ENCODE measurements at places on chromosomes 11 and 22.

DNA sequence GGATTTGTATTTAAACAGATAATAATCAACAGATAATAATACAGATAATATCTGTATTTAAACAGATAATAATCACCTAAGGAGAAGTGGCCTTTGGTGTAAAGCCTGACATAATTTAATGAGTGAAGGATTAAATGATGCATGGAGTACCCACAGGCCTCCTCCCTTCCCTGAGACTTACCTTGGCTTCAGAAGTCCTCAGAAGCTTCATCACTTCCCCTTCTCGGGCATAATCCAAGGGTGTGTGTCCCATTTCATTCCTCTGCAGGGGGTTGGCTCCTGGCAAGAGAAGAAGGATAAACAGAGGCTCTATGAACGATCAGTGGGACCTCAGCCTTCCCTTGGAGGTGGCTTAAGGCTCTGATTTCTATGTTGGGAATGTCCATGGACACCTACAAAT lies 85.5 kb upstream of the PHOX2A start:
- DNase-seq = no peak

GRCh38 chr11:69452206-69452987 lies 29.1 kb upstream of the LINC01488 start:
- no peak for DNase-seq

DNA sequence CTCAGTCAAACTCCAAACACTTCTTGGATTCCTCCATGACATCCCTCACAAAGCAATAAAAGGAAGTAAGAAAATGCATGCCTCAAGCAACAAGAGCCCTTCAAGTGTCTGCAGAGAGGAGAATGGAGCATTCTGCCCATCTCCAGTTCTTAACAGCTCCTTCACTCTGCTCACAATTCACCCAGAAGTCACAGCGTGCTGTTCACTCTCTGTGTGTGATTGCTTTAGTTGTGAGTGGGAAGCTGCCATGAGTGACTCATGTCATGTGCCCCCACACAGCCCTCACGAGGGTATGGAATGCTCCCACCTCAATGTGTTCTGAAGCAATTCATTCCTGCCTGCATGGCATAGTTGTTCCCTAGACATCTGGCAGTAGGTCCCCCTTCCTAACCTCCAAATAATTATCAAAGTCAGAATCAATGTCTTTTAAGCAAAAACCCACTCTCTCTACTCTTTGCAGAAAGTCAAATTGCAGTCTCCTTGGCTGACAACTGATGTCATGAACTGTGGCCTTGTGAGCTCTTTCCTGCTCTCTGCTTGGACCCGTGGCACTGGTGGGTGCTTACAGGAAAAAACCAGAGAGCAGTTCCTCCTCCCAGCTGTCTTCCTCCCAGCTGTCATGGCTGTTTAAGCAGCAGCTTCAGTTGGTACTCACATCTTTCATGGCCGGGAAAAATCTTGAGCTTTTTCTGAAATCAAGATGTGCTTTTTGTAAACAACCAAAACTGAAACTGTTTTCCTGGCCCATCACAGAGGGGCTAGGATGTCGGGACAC lies 112.1 kb upstream of the SPON1 start:
- no peak for DNase-seq

GRCh38 chr11:132993991-132994502 lies 538.3 kb downstream of the OPCML start:
- DNase-seq = no peak

DNA sequence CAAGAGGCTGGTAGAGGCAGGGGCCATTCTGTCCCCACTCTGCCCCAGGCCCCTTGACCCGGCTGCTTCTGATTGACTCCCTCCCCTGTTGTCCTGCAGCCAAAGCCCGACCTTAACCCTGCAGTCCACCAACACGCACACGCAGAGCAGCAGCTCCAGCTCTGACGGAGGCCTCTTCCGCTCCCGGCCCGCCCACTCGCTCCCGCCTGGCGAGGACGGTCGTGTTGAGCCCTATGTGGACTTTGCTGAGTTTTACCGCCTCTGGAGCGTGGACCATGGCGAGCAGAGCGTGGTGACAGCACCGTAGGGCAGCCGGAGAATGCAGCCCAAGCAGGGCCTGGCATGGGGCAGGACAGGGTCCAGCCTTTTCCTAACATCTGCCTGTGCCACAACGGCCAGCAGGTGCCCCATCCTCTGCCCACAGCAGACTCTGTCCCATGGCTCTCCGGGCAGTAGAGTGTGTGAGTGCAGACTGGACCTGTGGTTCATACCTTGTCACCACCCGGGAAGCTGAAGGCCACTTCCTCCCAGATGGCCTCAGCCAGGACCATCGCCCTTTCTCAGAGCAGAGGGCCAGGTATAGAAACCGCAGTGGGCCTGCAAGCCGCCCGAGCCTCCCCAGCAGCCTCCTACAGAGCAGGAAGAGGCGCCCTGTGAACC lies 26.8 kb upstream of the MGAT3 start:
- DNase-seq = no peak

DNA sequence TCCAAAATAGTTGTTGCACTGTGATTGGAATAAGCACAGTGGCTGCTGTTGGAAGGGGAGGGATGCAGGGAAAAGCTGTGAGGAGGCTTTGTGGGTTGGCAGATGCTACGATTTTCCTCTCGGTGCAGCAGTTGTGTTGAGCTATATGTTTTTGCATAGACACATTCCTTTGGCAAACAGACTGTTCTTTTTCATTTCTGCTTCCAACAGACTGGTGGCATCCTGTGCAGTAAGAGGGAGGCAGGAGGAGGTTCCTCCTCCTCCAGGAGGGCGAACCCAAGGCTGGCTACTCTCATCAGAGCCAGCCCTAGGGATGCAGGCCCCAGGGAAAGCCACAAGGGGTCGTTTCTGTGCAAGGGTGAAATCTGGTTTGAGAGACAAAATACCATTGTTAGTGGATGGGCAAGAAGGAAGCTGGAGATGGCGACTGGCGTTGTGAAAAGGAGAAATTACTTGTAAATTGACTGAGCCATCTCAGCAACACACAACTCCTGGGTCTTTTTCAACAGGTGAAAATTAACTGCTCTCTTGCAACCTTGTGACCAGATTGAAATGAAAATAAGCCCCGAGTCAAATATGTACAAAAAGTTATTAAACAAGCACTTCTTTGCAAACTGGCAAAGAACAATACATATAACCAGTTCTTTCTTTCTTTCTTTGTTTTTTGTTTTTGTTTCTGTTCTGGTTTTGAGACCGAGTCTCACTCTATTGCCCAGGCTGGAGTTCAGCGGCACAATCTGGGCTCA lies 26.5 kb upstream of the UBASH3B start:
- DNase-seq = no peak

DNA sequence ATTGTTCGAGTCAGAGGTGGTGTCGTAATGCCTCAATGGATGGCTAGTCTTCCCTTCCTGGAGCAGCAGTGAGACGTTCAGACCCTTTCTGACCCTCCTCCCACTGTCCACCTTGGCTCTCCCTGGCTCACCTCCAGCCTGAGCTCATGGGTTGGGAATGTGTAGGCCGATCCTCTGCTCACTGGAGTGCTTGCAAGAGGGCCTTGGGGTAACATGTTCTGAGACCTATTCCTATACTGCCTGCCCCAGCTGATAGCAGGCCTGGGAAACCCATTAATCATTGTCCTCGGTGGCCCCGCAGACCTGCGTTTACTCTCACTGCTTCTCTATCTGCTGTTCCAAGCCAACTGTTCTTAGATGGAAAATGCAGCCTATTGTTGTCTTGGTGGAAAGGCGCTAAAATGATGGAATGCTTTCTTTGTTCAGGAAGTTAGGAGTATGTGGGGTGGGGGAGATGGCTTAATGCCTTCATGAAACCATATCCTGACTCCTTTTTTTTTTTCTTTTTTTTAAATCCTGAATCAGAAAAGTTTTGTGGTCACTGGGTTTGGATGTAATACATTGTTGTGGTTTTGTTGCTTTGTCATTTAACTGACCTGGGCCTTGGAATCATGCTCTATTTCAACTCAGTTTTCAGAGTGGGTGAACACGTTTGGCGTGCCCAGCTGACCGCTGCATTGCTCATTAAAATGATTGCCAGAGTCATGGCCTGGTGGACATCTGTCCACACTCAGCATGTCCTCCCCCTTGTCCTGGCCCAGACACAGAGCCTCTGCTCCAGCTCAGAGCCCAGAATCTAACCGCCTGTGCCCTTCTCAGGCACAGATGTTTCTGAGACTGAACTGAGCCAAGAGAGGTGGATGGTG lies 72.5 kb downstream of the MICAL2 start:
- DNase-seq = peak; percentile 98

DNA sequence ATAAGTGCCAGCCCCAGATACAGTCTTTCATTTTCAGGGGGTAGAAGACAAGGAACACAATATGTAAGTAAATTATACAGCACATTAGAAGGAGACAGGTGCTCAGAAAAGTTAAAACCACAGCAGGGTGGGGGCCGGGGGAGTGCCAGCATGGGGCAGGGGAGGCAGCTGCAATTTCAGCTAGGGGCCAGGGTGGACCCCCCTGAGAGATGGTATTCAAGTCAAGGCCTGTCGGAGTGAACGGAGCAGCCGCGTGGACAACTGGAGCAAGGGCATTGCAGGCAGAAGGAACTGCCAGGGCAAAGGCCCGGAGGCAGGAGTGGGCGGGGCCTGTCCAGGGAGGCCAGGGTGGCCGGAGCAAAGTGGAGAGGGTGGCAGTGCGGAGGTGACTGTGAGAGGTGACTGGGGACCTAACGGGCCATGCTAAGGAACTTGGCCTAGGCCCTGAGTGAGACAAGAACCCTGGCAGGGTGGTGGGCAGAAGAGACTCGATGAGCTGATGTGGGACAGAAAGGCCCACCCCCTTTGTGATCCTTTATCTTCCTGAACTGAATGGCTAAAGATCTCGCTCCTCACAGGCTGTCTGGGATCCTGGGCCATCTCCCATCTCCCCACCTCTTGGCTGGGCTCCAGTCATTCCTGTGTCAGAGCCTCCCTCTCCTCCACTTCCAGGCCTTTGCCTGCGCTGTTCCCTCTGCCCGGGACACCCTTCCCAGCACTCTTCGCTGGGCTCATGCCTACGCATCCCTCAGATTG lies 22.4 kb upstream of the FLRT1 start:
- DNase-seq = no peak

DNA sequence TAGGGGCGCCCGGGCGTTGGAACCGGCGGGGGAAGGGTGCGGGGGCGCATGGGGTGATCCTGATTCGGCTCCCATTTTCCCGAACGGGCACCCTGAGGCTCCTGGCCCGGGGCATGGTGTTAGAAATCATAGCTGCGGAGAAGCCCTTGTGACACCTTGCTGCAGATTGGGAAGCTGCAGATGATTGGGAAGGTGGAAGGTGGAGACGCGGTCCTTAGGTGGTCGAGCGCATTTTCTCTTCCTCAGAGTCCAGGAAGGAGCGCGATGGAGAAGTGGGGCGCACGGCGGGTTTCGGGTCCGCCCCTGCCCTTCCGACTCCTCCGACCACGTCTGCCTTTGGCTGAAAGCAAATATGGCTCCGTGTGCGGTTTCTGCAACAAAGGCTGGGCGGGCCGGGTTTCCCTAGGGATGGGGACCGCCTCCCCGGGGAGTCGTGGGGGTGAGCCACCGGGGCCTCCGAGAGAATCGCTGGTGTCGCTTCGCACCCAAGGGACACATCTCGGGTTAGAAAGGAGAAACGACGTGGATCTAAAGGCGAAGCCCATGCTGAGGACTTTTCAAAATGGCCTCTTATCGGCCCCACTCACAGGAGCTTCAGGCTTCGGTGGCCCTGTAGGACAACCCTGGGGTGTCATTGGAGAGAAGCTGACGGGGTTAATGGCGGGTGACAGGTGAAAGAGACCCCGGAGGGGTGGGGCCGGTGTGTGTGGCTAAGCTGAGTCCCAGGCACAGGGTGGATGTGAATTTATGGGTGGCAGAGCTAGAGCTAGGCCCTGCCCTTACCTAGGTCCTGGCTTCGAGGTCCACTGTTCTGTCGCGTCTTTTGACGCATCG lies 707 bp upstream of the FTH1 start:
- no peak for DNase-seq

DNA sequence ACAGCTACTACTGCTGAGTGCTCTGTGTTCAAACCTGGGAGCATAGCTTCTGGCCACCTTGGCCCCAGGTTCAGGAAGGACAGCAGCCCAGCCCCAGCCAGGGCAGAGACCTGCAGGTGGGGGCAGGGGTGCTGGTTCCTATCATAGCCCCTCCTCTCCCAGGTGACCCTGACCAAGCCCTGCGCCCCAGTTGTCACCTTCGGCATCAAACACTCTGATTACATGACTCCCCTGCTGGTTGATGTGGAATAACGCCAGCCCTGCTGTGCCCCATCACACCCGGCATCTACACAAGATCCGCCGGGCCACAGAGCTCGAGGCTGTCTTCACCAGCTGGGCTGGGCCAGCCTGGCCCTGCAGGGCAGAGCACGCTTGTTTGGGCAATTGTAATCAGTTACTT lies 6.9 kb downstream of the SCGB1C1 start:
- no peak for DNase-seq

GRCh38 chr11:71962428-71963038 lies 33.7 kb downstream of the RNF121 start:
- no peak for DNase-seq

DNA sequence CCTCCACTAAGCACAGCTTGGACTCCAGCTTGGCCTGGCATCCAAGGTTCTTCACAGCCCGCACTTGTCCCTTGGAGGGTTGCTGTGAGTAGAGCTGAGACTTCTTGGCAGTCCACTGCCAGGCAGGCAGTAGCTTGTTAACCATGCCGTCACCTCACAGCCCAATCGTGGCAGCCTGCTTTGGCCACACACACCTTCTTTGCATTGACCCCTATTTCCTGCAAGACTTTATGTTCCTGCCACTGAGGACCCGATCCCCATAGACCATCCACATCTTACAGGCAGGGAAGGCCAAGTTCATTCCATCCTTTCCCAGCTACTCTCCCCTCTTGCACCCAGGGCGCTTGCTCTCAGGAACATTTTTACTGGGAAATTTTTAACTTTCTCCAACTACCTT lies 2.5 kb upstream of the PYGM start:
- DNase-seq = no peak

- DNase-seq = no peak
Observed at GRCh38 chr11:279040-279965, 1.1 kb downstream of the NLRP6 start.

- no peak for DNase-seq
Observed at GRCh38 chr11:41099654-41100053, 359.8 kb downstream of the LRRC4C start.

- no peak for DNase-seq
Observed at GRCh38 chr11:45005106-45005505, 54.4 kb upstream of the TP53I11 start.

DNA sequence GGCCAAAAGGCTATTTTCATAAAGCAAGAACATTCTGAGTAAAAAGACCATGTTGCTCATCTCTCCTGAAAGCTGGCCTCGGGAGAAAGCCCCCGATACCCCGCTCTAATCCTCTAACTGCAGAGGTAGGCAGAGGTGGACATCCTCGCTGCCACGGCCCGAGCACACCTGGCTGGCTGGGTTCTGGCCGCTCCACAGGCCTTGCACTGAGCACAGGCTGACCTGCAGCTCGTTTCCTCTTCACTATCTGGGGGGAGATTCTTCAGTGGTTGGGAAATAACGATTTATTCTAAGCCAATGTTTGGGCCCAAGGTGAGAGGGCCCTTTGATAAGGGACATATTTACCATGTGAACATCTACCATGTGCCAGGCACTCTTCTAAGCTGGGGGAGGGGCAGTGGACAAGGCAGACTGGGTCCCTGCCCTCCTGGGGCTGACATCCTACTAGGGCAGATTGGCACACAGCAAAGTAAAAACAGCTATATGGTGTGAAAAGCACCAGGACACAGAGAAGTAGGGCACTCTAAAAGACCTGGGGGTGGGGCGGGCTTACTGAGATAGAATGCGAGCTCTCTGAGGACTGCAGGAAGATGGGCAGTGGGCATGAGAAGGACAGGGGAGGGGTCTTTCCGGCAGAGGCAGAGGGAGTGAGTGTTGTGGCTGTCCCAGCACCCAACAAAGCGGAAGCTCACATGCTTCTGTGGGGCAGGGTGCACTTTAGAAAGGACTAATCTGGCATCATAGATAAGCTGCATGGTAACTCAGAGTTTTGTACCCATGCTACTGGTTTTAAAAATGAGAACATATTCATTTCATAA lies 65.5 kb upstream of the ARFGAP3 start:
- no peak for DNase-seq

Data from HS-27A (cell line).